ENCODE measurements at places on chromosomes 11 and 22.

DNA sequence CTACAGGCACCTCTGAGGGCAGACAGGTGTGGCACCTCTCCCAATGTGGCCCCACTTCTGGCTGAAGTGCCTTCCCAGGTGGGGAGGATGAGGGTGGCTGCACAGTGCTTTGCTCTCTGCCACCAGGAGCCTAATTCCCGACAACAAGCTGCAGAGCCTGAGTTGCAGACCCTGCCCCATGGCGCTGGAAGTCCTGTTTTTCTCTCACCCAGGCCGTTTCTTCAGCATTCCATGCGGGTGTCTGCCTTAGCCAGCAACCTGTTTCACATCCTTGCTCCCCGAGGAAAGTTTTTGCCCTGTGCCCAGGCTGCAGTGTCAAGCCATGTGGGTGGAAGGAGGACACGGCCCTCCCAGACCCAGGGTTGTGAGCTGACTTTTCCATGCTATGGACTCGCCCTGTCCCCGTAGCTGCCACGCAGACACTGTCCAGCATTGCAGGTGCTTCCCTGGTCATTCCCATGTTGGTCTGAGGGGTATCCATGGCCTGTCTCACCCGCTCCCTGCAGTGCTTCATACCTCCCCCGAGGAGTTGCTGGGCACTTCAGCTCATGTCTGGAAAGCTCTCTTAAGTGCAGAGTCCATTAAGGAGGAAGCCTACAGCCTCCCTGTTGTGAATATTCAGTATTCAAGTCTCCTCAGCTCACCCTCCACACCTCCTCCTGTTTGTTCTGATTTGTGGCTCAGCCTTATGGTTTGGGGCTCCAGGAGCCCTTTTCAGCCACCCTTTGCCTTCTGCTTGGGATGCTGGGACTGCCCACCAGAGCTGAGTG is 2.9 kb downstream of the DAGLA start:
- DNase-seq: no peak

DNA sequence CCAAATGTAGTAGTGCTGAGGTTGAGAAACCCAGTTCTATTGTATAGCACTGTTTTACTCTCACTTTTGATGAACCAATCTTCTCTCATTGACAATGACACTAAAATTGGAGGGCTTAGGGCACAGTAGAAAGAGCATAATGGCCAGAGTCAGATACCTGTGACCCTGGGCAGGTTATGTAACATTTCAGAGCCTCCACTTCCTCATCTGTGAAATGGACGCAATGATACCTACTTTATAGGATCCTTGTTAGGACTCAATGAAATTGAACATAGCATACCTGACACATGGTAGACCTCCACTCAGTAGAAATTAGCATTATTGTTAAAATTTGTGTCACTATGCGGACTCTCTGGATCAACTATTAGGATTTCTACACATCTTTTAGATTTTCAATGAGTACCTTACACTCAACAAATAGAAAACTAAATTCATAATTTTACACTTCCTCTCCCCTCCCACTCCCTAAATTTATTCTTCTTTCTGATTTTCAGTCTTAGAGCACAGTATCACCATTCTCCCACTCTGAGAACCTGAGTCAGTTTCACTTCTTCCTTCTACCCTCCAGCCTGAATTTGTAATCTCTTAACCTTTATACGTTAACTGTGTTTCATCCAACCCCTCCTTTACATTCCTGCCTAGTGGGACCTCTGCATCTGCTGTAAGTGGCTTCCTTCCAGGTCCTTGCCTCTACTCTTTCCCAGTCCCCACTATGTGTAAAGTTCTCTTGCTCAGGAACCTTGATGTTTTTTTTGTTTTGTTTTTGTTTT is 78.3 kb downstream of the MICAL2 start:
- no peak for DNase-seq

DNA sequence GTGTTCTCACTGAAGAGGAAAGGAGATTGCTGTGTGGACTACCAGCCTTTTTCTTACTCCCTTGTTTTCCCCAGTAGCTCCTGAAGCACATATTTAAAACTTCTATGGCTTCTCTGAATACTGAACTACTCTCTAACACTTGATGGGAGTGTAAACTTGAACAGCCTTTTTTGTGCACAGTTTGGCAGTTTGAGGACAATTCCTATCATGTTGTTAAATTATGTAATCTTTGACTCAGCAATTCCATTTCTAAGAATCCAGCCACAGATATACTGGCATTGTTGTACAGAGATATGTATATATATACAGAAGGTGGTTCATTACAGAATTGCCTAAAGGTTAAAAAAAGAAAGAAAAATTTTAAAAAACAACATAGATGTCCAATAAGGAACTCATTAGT is 47.1 kb upstream of the EED start:
- DNase-seq: no peak

DNA sequence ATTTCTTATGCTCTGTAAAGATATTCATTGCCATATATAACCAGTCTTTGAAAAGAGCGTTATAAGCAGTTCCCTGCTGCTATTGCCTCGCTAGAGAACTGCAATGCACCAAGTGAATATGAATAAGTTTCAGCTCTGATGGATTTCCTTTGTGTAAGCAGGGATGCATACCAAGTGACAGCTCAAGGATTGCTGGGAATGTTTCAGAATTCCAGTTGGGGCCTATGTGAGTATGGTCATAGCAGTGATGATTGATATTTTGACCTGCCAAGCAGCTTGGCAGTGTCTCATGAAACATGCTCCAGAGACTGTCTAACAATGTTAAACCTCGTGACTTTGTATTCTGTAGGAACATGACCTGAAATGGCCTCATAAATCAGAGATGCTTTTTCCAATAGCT is 312.6 kb downstream of the C11orf87 start:
- no peak for DNase-seq

GRCh38 chr11:8374716-8375115 is 111.0 kb upstream of the LMO1 start:
- no peak for DNase-seq

DNA sequence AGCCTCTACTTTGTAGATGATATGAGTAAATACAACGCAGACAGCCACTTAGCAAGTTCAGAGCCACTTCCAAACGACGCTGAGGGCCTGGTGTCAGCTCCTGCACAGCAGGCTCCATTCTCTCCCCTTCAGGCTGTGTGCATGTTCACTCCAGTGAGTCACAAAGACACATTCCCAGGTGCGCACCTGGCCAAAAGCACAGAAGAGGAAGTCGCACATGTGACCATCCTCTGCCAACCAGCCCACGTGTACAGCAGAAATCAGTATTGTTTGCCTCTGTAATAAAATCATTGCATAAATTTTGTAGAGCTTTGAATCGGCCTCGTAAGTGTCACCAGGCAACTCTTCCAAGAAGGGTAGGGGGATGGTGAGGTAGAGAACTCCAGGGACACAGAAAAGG is 19.5 kb upstream of the TPH1 start:
- DNase-seq: no peak

DNA sequence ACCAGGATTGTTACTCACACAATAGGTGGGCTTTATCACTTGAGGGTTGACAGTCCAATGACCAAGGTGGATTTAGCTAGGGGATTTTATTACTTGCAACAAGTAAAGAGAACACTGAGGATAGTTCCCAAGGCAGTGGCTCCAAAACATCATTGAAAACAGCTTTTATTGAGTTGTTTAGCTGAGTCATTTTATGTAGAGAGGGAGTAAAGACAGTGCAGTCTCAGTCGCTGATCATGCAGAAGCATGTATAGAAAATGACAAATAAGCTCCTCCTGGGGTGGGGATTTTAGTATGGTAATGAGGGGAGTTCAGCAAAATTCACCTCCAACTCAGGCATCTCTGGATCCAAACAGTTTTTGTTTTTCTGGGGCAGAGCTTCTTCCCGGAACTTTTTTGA is 163.0 kb upstream of the CCDC179 start:
- DNase-seq: no peak

DNA sequence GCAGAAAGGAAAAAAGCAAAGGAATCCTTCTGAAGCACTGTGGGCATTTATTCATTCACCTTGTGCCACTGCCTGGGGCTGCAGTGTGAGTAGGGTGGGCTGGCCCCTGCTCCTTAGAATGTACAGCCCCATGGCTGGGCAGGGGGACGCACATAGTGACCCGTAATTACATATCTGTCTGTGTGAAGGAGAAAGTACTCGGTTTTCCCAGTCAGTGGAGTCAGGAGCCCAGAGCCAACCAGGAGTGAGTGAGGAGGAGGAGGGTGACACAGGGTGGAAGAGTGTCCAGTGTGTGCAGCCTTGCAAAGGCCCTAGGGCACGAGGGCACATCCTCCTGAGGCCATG is 91.9 kb downstream of the CDKN1C start:
- DNase-seq: no peak

GRCh38 chr11:71426413-71426812 is 21.8 kb downstream of the DHCR7 start:
- DNase-seq: no peak

- DNase-seq: no peak
These were observed 29.2 kb downstream of the GRAMD4 start for GRCh38 chr22:46649141-46650077.

DNA sequence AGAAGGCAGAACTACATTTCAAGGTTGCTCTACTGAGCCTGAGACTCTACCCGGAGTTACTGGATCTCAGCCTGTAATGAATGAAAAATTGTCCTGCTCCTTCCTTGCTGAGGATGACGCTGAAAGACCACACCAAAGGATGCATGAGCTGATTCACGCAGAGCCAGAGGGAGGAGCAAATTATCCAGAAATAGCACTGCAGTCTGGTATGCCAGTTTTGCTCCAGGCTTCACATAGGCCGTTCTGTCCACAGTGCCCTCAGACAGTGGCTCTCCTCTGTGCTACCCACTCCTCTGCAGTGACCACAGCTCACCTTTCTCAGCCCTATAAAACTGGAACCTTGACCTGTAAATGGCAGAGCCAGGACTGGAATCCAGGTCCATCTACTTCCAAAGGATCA is 79.3 kb upstream of the GALNT18 start:
- no peak for DNase-seq

DNA sequence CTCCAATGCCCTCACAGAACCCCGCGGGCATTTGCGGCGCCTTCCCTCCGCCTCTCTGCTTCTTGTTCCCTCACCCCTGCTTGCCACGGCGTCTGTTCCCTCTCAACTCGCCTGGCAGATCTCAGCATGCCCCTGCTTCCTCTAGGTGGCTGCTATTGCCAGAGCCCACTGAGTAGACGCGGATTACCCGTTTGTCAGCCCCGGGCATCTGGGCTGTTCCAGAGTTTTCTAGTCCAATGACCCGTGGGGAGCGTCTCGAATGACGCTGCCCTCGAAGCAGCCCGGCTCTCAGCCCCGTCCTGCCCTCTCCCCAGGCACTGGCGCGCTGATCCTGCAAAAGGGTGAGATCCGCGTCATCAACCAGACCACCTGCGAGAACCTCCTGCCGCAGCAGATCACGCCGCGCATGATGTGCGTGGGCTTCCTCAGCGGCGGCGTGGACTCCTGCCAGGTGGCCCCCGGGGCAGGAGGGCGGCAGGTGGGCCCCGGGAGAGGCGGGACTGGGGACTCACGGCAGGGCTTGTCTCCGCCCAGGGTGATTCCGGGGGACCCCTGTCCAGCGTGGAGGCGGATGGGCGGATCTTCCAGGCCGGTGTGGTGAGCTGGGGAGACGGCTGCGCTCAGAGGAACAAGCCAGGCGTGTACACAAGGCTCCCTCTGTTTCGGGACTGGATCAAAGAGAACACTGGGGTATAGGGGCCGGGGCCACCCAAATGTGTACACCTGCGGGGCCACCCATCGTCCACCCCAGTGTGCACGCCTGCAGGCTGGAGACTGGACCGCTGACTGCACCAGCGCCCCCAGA is 49.7 kb downstream of the ST14 start:
- DNase-seq: no peak

DNA sequence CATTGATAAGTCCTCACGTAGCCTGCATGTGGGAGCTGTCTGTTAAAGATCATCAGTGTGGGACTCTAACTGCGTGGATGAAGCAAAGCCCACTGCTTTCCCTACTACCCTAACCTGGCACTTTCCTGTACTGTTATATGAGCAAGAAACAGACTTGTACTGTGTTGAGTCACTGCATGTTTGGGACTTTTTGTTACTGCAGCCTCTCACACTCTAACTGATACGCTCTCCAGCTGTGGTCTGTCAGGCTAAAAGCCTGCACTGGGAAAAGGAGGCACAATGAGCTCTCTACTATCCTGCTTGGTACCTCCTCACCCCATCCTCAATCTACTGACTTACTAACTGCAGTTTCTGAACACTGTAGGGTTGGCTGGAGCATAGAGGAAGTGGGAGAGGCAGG is 93.7 kb upstream of the PLET1 start:
- no peak for DNase-seq

- DNase-seq: no peak
These were observed 29.3 kb upstream of the MUC5B start for GRCh38 chr11:1193326-1194230.

GRCh38 chr22:36999463-36999862 is 19.8 kb downstream of the TST start:
- no peak for DNase-seq

DNA sequence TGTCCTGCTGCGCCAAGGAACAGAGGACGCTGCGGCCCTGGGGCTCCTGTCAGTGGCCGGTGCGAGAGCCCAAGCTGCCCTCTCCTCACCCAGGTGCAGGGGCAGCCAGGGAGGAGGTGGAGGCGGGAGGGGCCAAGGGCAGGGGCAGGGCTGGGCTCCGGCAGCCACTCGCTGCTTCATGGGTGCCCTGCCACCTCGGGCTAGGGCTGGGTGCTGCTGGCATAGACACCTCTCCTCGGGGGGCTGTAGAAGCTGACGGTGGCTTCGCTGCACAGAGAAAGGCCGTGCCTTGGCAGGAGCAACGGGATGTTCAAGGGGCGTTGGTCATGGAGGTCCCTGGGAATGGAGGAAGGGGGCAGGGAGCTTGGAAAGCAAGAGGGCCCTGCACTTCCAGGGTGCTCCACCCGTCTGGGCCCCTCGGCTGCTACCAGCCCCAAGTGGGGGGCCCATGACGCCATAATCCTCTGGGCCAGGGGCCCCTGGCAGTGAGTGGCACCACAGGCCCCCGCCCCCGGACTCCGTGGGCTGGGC is 1.6 kb upstream of the TBX1 start:
- DNase-seq: no peak

- no peak for DNase-seq
These were observed 346.6 kb downstream of the MN1 start for GRCh38 chr22:27454807-27455450.

DNA sequence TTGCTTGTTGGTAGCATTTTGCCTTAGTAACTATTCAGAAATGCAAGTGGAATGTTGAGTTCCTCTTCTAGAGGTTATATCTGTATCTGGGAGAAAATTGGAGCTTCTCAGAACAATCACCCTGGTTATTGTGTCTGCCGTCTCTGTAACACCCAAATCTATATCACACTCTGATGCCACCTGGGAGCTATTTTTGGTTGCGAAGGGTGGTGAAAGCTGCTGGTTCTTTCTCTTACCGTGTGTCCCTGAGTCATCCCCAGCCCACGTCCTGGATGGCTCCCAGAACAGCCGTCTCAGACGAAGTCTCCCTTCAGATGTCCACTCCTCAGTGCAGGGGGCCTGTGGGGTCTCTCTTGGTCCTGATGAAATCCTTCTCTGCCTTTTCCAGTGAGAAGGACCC is 83.5 kb downstream of the C22orf31 start:
- DNase-seq: peak; percentile 15

DNA sequence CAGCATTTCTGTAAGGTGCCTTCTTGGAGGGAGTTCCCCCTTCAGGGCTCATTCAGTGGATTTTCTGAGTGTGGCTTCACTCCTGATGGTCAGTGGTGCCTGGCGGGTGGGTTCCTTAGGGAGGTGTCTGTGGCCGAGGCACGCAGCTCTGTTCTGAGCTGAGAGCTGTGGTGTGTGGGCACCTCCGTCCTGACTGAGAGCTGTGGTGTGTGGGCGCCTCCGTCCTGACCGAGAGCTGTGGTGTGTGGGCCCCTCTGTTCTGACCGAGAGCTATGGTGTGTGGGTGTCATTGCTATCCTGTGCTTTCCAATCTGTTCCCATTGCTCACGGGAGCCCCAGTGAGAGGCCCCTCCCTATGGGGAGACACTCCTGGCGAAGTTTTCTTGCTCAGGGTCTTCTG is 39.8 kb downstream of the MUC6 start:
- DNase-seq: no peak

All from activated T-cell treated with anti-CD3 and anti-CD28 coated beads, Interleukin-2, amount 50 U/mL, for 72 hours (primary cell).